ENCODE measurements at places on chromosomes 16 and 17. TPM values are rescaled to one million over a fixed set of nuclear protein-coding genes. Genes with fewer than 3 reads are reported as not detected.

DNA sequence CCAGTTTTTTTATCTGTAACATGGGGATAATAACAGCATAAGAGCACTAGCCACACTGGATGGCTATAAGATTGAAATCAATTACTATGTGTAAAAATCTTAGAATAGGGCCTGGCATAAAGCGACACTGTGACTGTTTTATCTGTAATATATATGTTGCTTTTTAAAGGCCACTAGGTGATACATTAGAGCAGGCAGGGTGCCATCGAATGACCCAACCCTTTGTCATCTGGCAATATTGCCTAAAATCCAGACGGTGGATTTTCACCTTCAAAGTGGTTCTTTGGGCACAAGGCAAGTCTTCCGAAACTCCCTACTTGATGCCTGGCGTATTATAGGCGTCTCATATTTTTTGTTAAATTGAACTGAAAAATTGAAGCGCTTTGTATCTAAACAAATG, 69.1 kb downstream of the PRKCA start:
- no peak for DNase-seq

- no peak for DNase-seq
Measured at GRCh38 chr17:28812748-28813377, 29.7 kb downstream of the FAM222B start.

GRCh38 chr17:13792314-13792713, 190.6 kb upstream of the HS3ST3A1 start:
- DNase-seq = no peak

DNA sequence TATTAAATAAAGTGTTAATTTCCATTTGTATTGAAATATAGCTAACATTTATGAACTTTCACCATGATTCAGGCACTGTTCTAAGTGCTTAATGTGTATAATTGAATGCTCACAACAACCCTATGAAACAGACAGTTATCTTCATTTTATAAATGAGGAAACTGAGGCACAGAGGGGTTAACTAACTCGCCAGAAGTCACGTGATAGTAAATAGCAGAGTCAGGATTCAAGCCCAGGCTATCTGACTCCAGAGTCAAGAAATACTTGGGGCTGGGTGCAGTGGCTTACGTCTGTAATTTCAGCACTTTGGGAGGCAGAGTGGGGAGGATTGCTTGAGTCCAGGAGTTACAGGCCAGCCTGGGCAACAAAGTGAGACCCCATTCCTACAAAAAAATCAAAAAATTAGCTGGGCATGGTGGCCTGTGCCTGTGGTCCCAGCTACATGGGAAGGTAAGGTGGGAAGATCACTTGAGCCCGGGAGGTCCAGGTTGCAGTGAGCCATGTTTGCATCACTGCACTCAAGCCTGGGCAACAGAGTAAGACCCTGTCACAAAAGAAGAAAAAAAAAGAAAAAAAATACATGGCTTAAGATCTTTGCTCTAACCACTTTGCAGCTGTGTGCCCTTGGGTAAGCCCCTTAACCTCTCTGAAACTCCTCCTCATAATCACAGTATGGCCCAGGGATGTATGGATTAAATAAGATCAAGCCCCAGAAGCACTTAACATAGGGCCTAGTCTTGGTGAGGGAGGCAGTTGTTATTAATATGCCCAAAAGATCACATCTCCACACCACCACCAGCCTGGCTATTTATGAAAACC, 29.0 kb downstream of the WSB1 start:
- DNase-seq = no peak

GRCh38 chr17:29571883-29572681, 3.6 kb downstream of the TP53I13 start:
- DNase-seq = peak; percentile 3

DNA sequence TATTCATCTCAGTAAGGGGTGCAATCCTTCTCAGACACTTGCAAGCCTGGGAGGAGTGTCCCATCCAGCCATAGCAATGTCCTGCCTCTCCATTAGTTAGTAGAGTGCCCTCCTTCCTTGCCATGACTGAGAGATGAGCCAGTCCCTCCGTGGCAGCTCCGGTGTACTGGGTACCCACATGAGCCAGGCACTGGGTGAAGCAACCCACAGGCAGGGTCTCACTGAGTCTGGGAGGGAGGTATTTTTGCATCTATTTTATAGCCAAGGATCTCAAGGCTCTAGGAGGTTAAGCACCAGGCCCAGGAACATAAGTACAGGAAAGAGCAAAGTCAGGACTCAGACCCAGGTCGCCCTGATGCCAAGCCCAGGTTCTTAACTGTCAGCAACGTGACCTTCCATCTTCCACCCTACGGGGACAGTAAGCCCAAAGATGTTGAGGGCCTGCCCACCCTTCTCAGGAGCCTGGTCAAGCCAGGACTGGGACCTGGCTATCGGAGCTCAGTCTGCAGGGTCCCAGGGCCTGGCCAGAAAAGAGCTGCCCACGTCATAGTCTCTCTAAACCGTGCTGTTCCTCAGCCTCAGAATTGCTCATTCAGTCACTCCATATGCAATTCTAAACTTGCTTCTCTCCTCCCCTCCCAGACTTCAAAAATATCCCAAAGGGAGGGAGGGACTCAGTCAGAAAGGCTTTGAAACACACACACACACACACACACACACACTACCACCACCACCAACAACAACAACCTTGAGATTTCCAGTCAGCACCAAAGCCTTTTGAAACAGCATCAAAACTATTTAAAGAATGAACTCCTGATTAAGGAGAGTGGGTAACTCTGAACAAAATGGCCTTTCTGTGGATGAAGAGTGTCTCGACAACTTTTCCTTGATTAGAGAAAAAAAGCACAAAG, 16.6 kb downstream of the NOS2 start:
- DNase-seq = no peak

DNA sequence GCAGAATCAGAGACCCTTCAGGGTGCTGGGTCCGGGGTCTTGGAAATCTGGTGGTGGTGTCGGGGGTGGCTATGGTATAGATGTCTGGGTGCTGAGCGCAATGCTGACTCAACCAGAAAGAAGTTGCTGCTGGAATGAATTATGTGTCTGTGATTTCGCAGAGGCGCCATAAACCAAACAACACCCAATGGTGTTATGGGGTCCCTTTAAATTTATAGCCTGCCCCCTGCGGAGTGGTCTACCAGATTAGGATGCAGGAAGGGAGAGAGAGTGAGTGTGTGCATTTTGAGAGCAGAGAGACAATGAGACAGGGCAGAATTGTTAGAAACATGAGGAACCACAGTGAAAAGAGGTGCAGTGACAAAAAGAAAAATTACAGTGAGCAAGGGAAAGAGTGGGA, 100.7 kb upstream of the CDH11 start:
- no peak for DNase-seq

DNA sequence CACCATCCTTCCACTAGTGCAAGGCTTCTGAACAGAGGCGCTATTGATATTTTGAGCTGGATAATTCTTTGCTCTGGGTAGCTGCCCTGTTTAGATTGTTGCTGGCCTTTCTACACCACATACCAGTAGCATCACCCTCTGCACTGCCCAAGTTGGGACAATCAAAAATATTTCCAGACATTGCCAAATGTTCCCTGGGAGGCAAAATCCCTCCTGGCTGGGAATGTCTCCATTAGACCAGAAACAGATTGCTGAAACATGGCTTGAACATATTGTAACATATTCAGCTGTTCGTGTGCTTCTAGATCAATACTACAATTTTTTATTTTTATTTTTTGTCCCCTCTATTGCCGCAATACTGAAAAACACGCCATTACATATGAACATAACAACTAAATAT, 174.6 kb downstream of the ABCA8 start:
- no peak for DNase-seq

- DNase-seq = no peak
Measured at GRCh38 chr16:24052329-24053098, 203.6 kb upstream of the CACNG3 start.

DNA sequence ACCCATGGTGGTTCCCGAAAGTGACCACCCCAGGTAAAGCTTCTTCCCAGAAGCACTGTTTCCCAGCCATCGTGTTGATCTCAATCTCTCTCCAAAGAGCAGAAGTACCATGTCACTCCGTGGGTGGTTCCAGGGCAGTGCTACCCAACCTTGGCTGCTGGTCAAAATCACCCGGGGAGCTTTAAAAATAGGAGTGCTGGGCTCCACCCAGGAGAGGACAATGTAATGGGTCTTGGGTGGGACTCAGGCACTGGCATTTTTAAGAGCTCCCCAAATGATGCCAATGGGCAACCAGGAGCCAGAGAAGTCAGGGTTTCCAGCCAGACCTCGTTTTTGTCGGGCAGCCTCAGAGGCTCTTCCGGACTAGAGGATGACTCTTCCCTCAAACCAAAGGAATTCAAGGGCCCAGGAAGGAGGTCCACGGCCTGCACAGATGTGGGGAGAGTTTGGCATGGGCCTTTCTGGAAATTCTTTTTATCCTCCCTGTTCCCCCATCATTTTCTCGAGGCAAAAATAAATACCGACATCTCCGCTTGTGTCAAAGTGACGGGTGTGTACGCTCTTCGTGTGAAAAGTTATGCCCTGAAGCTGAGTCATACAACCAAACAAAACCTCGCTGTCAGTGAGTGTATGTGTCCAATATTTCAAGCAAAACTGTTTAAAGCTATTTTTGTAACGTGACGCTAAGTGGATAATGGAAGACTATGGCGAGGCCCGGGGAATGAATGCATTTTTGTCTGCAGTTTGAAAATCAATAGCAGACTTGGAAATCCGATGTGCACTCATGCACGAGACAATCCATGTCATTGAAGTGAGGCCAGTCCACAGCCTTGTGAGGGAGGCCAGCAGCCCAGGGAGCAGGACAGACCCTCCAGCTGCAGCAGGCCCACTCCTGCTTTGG, 364.1 kb downstream of the FOXL1 start:
- DNase-seq = no peak

DNA sequence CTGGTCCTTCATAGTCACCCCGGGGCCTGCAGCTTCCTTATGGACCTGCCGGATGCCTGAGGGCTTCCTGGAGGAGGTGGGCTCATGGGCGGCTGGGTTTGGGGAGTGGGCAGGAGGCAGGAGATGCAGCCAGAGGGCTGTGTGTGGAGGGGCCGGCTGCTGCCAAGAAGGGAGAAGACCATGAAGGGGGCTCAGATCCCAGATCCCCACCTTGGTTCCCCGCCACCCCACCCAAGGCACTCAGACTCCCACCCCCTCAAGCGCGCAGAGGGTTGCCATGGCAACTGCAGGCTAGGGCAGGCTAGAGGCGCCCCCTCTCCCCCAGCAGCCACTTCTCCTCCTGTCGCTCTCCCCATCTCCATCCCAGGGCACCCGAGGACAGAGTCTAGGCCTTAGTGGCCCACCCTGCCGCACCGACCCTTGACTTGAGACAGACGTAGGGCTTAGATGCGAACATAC, 104.5 kb downstream of the CRLF3 start:
- DNase-seq = no peak

DNA sequence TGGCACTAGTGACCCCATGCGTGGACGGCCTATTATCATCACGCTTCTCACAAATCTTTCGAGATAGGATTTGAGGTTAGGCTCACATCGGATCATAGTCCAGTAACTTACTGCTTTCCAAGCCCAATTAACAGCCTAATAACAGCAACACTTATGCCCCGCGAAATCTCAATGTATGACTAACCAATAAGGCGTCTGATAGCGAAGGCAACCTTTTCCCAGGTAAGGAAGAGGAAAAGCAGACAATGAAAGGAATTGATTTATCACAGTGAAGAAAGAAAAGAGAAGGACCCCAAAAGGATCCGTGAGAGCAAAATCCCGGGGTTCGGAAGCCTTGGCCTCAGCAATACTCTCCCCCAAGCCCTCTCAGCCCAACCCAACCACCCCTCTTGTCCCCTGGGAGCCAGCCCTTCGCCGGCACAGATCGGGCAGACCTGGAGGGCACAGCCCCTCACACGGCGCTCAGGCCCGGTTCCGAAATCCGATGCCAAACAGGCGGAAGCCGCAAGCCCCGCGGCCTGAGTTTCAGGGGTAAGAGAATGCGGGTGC, 534 bp downstream of the GPATCH8 start:
- DNase-seq = no peak

- no peak for DNase-seq
Measured at GRCh38 chr17:32692179-32692578, 184.7 kb downstream of the MYO1D start.

DNA sequence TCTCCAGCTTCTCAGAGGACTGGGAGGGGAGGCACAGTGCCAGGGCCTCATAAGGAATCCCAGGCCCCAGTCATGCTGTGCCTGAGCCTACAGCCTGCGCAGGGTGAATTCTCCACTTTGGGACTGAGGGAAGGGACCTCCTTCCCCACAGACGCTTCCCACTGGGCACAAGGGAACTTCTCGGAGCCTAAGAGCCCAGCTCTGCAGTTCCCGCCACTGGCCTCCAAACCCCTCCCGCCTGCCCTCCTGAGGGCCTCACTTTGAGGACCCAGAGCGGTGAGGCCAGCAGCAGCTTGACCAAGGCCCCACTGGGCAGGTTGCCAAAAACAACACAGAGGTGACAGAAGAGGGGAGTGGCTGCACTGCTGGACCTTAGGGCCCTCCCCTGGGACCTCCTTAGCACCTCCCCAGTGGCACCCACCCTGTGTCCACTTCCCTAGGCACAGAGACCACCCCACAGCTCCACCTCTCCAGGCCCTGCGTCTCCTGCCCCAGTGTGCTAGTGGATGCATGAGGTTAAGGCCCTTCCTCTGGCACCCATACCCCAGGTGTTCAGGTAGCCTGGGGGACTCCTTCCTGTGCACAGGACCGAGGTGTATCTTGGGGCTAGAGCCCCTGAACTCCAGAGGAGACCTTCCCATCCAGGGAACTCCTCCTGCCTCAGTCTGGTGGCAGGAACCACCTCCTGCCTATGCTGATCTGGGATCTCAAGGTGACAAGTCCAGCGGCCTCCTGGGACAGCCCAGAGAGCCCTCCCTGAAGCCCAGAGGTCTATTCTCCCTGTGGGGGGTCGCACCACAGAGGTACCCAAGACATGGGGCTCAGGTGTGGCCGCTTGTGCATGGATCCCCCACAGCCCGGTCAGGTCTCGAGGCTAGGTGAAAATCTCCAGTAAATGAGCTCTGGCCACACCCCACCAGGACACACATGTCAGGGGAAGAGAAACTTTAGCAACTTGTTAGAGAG, 3.4 kb downstream of the CASKIN2 start:
- DNase-seq = no peak

DNA sequence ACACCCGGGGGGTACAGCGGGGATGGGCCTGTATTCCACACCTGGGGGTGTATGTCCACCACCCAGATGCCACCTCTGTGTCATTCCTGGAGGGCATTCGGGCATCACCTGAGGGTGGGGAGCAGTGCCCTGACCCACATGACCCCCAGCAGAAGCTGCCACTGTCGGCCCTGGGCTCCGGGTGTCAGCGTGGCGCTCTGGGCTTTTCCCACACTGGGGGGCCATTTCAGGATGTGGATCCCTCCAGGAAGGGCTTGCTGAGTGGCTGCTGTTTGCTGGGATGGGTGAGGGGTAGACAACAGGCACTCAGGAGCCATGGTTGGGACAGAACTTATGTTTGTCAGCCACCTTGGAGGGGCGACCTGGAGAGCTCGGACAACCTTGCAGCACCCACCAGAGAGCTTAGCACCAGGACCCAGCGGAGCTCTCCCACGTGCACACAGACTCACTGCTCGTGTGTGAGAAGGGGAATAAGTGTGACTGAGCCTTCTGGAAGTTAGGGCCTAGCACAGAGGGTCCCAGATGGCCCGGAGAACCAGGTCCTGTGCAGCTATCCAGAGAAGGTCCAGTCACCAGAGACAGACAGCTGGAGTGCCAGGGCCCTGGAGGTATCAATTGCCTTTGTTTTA, 102.7 kb downstream of the METRNL start:
- no peak for DNase-seq

GRCh38 chr17:17375841-17376240, 72.7 kb downstream of the NT5M start:
- DNase-seq = no peak

Gene ASPHD1
- 4.0 TPM for total RNA-seq

Gene SPNS2
- total RNA-seq = 14.8 TPM

Gene LGALS9B
- total RNA-seq = not detected

Gene ZSCAN32
- total RNA-seq = 9.9 TPM

Gene ITGAX
- 34.7 TPM for total RNA-seq

Gene SOX15
- 0.72 TPM for total RNA-seq

All from omental fat pad (tissue), 4 donors.